ENCODE measurements at places on chromosomes 6 and 20. TPM values are rescaled to one million over a fixed set of nuclear protein-coding genes. Genes with fewer than 3 reads are reported as not detected.

The PBX2 gene
- 20.8 TPM for total RNA-seq

The LY6G6F gene
- total RNA-seq = not detected

The POPDC3 gene
- 71.8 TPM for total RNA-seq

The TUBB2B gene
- total RNA-seq = 31.1 TPM

The CCN5 gene
- total RNA-seq = 21.1 TPM

The VSTM2L gene
- 1.4 TPM for total RNA-seq

The CDH4 gene
- not detected for total RNA-seq

The DLK2 gene
- not detected for total RNA-seq

The TMEM170B gene
- total RNA-seq = 2.5 TPM

The LAMA5 gene
- 4.8 TPM for total RNA-seq

The ENPP5 gene
- 0.13 TPM for total RNA-seq

The SRC gene
- 25.0 TPM for total RNA-seq

The GJA10 gene
- total RNA-seq = not detected

All from articular chondrocyte of knee joint (primary cell).